Colonic mucosa (tissue), 4 donors: ENCODE measurements at places on chromosomes 3 and 15. TPM values are rescaled to one million over a fixed set of nuclear protein-coding genes. Genes with fewer than 3 reads are reported as not detected.

GOLGA6L10 gene
- 1.4 TPM for total RNA-seq

DNA sequence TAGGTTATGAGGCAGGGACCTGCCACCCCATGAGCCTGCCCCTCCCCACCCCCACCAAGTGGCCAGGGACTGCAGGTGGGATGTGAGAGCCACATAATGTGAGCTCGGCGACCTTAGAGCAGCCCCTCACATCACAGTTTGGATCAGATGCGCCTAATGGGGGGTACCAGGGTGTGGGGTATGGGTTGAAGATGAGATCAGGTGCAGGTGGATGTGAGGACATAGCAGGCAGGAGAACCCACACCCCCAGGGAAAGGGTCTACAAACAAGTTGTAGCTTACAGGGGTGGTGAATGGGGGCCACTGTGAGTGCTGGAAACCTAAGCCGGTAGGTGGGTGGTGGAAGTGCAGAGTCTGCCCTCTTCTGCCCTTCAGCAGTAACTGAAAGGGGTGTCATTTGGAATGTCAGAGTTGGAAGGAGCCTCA is 94.0 kb downstream of the CORO2B start:
- DNase-seq, result no peak

GUCA1C gene
- not detected for total RNA-seq

DNA sequence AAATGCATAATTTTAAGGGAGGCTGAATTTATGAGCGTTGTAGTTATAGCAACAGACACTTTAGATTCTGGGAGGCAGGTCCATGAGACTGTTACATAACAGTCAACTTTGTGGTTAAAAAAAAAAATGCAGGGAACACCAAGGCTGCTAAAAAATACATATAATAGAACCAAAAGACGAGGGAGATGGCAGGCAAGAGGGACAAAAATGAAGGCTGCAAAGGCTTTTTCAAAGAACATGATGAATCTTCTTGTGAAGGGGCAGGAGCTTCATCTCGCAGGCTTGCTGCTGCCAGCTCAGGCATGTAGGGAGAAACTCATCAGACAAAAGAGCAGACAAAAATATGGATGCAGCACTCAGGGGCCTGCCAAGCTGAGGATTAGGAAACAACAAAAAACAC is 243.9 kb downstream of the SHQ1 start:
- no peak for DNase-seq

DNA sequence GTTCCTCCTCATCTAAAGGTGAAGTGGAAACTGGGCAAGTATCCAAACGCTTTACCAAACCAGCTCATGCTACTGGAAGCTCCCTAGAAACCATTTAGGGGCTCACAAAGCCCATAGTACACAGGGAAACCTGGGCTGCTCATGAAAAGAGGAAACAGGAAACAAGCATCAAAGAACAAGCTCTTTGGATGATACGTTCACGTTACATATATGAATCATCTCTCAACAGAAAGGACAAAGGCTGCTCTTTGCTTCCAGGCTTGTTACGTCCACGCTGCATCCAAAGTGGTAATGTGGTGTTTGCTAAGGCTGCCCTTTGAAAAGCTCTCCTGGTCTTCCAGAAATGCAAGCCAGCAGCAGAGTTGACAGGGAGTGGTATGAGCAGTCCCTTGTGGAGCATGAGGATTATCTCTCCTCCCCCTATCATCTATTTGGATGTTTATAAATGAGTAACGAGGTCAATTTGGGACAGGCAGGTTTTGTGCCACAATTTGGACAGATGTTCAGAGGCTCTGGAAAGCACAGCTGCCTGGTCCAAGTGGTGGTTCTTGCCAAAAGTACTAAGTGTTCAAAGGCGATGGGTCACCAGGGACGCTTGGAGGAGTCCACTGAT is 98.0 kb upstream of the RORA start:
- DNase-seq, result no peak

GRAMD1C gene
- total RNA-seq, result 4.1 TPM

DNA sequence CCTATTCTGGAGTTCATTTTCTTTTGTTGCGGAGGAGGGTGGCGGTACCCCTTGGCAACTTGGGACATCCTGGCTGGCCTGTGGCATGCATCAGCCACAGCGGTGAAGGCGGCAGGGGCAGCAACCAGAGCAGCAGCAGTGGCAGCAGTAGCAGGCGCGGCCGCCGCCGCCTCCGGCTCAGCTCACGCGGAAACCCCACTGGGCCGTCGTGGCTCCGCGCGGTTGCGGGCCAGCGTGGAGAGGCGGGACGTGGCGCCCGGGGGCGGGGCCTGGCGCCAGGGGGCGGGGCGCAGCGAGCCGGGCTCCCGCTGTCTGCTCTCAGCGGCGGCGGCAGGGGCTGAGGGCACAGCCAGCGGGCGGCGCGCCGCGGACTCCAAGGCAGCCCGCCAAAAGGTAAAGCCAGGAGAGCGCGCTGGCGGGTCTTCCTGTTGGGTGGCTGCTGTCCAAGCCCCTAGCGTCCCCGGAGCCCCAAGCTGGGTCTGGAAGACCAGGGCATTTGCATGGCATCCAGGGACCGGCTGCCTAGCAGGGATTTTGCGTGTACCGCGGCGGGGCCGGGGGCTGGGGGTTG is 334.4 kb upstream of the THRB start:
- DNase-seq, result peak; percentile 37

DNA sequence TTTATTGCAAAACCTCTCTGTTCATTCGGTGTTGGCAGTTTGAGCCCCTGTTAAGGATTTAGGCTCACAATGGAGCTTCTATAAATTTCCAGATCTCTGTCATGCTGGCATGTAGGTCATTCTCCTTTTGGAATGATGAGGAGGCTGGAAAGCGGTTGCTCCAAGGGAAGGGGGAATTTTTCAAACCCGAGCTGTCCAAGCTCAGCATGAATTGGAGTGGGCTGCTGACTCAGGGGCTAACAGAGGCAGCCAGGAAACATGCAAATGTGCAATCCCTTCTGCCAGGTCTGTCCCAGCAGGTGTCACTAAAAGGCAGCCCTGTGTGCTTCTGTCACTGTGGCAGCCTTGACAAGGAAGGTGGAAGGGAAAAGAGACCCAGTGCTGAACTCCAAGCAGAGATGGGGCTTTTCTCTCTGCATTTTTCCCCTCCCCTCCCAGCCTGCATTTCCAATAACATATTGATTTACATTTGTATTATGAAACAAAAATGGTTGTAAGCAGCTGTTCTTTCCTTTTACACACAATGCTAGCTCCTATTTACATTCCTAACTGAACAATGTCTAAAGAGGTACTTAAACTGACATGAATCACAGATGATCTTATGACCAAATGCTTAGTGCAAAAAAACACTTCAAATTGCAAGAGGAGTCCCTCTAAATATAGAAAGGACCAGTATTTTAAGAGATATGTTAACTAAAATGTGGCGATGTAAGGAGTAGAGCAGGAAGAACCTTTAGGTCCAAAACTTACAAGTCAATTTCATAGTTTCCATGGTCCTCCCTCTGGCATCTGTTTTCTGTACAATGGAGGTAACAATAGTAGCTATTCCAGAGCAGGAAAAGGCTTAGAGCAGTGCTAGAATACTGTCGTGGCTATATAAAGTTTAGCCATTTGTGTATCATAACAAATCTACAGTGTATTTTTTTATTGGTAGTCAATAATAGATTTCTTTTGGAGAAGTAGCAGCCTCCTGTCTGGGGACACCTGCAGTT is 84.5 kb upstream of the ATP10A start:
- DNase-seq, result no peak

SEC61A1 gene
- total RNA-seq, result 250 TPM

DNA sequence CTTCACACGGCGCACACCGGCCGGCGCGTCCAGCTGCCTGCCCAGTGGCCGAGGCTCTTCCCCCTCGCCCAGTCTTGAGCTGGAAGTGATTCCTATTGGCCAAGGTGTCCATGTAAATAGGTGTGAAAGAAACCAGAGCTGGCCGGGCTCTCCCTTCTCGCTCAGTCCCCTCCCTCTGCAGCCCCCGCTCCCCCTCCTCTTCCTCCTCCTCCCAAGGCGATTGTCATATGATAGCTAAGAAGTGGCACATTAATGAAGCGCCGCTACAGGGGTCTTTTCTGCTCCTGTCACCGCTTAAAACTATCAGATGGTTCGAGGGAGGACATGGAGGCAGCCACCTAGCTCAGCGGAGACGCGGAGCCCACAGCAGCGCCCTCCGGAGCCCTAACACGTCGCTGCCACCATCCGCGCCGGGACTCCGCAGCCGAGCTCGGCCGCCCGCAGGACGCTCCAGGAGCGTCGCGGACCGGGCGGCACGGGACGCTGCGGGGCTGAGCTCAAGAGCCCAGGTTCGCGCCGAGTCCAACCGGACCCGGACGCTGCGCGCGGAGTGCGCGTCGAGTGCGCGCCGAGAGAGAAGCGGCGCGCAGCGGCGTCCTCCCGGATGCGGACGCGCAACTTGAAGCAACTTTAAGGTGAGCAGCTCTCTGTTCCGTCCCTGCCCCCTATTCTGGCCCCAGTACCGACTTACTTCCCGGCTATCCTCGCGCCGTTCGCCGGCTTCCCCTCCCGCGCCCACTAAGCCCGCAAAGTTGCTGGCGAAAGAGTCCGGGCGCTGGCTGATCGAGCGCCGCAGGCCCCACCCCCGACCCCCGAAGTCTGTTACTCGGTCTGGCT is at the start of gene FOXB1:
Gene FOXB1 (plus strand): TSS at position 303 of the 837 bp plus-strand sequence. CDS start 653 bp downstream, outside the sequence.
- DNase-seq, result no peak

GRCh38 chr15:69562564-69562963 is 109.9 kb downstream of the RPLP1 start:
- DNase-seq, result peak; percentile 65

- no peak for DNase-seq
Observed at GRCh38 chr3:5217824-5218595, 30.5 kb downstream of the EDEM1 start.

DNA sequence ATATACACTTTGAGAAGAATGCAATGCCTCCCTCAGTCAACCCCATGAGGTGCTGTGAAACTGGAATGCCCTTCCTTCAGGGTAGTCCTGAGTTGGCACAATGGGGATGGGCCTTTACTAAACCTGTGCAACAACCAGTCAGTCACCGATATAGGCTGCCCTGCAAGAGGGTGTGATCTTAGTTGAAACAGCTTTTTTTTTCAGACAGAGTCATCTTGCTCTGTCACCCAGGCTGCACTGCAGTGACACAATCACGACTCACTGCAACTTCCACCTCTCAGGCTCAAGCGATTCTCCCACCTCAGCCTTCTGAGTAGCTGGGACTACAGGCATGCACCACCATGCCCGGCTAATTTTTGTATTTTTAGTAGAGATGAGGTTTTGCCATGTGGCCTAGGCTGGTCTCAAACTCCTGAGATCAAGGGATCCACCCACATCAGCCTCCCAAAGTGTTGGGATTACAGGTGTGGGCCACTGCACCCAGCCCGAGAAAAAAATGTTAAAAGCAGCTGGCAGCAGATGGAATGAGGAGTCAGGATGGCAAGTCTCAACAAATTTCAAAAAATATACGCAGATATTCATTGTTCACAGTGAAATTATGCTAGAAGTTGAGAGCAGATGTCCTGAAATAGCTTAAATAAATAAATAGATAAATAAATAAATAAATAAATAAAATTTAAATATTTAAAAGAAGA is 31.8 kb downstream of the MYO5A start:
- no peak for DNase-seq

DNA sequence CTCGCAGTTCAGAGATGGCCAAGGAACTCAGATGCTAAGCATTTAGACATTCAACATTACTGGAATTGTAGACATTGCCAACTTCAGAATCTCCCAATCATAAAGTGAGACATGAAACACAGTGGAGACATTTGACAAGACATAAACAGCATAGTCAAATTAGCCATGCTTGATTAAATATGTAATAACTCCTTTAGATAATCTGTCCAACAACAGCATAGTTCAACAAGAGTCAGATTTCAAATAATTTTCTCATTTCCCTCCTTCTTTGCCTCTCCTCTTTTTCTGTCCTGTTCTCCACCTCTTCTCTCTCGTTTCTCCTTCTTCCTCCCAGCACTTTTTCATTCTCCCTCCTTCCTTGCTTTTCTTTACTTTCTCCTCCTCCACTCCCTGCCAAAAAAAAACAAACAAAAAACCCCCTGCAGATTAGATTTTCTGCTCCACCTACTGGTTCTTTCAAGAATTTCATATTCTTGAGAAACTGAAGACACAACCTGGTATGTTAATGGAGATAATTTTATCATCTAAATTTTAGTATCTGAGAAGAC is 20.2 kb downstream of the CPOX start:
- DNase-seq, result no peak

GRCh38 chr15:73338058-73338457 is 30.7 kb downstream of the HCN4 start:
- no peak for DNase-seq

DNA sequence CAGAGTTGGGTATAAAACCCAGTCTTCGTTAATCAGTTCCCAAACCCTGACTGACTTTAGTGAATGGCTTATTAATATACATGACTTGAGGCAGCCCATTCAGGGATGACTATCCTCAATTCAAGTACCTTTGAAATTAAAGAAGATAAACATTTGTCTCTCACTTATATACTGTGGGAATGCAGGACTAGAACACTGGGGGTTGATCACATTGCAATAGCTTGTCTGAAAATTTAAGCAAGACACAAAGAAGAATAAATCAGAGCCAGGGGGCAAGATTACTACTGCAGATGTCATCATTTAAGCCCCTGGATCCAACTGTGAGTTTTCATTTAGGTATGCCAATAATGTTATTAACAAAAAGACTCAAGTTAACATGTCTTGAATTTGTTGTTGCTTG is 647.7 kb downstream of the ZPLD1 start:
- DNase-seq, result no peak

- no peak for DNase-seq
Observed at GRCh38 chr3:168812234-168812633, 716.5 kb upstream of the GOLIM4 start.

- no peak for DNase-seq
Observed at GRCh38 chr3:23264413-23264812, 61.3 kb downstream of the UBE2E2 start.

DNA sequence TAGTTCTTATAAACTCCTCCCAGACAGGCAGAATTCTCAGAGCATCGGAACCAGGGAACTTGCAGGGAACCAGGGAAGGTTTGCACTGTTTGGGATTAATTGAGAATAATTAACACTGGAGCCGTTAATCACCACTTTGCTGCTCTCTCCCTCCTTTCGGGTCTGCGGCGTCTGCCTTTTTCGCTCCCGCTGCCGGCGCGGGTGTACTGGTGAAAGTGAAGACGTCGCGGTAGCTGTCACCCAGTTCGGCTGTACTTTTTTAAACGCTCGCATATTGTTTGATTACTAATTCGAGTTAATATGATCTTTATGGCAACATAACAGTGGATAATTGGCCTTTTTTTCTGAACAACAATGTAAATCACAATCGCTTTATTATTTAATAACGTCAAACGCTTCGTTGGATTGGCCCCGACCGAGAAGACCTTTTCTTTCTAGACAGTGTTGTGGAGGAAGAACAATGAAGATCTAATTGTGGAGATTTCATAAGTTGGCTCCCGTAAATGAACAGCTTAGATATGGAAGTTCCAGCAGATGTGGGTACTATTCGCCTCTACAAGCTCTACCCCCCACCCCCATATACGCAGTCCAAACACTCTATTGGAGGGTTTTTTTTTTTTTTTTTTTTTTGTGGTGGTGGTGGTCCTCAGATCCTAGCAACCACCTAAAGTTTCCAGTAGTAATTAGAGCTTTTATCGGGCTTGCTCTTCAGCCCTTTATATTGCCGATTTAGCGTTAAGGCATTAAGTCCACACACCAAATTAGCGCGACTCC is 12.7 kb downstream of the SOX2 start:
- no peak for DNase-seq
